Activated T-helper 9 cell treated with anti-CD3 and anti-CD28 coated beads, Interleukin-2, amount 50 U/mL, for 16 hours (primary cell): ENCODE measurements at places on chromosomes 6 and 20.

DNA sequence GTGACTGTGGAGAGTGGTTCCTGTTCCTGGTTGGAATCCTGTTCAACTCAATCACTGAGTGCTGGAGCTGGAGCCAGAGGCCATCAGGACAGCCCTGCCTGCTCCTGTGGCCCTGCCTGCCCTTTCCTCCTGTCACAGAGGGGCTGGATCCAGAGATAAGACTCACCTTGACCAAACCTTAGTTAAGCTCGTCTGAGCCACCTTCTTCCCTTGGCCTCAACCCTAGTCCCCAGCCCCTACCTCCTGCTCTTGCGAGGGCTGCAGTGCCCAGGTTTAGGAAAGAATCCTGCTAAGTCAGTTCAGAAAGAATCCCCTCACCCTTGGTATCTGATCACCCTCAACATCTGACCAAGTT is 47.0 kb upstream of the CST5 start:
- DNase-seq: no peak

- DNase-seq: no peak
Measured at GRCh38 chr6:1018041-1018440, 293.9 kb upstream of the FOXQ1 start.

DNA sequence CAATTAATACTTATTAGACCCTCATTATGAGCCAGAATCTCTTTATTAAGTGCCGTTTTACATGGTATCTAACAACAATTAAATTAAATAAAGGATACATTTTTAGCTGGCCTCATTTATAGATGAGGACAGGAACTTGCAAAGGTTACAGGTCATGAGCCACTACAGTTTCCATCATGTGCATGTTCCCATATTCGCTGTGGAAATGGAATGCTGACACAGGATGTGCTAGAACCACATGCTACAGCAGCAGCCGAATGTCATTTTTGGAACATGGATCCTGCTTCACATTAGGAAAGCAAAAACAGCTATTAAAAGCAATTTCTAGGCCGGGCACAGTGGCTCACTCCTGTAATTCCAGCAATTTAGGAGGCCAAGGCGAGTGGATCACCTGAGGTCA is 5.9 kb downstream of the SLC18B1 start:
- DNase-seq: no peak

- no peak for DNase-seq
Measured at GRCh38 chr6:75419416-75419815, 74.2 kb downstream of the FILIP1 start.

- DNase-seq: no peak
Measured at GRCh38 chr6:37256692-37257319, 766 bp upstream of the TBC1D22B start.
